ENCODE measurements at places on chromosomes 4 and X.

DNA sequence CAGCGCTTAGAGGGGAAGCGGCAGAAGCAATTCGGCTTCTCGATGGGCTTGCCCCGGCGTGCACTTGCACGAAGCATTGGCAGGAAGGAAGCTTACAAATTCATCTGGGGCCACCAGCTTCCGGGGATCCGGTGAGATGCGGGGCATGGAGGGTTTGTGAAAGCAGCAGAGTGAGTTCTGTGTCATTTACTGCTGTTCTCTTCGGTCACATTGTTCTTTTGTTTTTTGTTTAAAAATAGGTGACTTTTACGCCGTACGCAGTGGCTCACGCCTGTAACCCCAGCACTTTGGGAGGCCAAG is 47.0 kb downstream of the ASMT start:
- no peak for DNase-seq

GRCh38 chr4:17762726-17763125 is 18.7 kb downstream of the FAM184B start:
- peak; percentile 63 for DNase-seq

DNA sequence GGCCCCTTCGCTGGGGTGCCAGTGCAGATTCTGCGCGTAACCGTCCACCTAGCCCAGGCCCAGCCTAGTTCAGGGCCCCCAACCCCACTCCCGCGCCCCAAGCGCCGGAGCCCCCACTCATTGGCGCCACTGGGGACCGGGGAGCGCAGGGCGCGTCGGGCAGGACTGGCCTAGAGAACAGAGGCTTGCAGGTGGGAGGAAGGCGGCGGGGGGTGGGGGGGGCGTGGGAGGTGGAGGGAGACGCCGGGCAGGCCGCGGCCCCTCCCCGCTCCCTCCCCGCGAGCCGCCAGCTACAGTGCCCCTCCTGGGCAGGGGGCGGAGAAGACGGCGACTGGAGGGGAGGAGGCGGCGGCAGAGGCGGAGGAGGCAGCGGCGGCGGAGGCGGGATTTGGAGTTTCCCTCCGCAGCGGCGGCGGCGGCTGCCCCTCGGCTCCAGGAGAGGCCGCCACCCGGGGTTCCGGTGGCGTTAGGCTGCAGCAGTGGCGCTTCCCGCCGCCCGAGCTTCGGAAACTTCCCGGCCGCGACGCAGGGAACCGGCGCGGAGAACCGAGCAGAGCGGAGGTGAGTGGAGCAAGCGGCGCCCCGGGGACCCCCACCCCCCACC is 4.8 kb upstream of the DUSP9 start:
- DNase-seq, result no peak

GRCh38 chr4:75207902-75208301 is 275.0 kb downstream of the PARM1 start:
- no peak for DNase-seq

DNA sequence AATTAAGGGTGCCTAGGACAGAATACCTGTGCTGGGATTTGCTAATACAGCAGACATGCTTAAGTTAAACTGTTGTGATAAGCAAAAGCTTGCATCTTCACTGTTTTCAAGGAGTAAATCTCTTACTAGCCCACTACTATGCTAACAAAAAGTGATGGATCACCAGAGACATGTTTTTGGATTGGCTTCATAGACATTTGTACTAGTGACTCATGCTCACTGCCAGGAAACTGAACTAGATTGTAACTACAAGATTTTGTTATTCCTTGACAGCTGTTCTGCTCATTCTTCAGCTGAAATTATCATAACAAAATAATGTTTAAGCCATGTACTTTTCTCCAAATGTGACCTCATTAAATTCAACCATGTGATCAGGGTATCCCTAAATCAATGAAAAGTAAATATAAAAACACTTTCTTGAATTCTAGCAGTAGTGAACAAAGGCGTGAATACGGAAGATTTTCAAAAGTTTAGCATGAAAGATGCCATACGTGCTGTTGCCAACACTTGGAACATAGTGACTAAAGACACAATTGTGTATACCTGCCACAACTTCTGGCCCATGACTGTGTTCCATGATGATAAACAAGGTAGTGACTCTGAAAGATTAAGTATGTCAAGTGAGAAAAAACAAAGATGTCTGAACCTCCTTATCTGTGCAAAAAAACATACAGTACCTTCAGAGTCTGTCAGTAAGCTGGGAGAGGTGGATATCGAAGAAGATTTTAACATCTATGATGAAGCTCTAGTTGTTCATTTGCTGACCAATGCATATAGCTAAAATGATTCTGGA is 154.0 kb downstream of the BTC start:
- peak; percentile 54 for DNase-seq

DNA sequence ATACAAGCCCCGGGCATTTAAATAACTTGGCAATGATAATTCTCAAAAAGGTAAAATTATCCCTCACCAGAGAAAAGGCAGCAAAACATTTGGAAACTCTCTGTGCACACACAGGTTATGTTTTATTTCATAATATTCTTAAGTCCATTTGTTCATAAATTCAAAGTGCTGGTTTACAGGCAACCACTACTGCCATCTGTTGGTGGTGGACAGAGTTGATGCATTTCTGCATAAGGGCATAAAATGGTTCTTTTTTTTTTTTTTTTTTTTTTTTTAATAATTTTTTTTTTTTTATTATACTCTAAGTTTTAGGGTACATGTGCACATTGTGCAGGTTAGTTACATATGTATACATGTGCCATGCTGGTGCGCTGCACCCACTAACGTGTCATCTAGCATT is 31.5 kb upstream of the IL21 start:
- DNase-seq, result peak; percentile 73

GRCh38 chr4:53682908-53683307 is 91.6 kb upstream of the LNX1 start:
- no peak for DNase-seq

- DNase-seq, result no peak
These were observed 188.0 kb upstream of the C1QTNF7 start for GRCh38 chr4:15239866-15240265.

DNA sequence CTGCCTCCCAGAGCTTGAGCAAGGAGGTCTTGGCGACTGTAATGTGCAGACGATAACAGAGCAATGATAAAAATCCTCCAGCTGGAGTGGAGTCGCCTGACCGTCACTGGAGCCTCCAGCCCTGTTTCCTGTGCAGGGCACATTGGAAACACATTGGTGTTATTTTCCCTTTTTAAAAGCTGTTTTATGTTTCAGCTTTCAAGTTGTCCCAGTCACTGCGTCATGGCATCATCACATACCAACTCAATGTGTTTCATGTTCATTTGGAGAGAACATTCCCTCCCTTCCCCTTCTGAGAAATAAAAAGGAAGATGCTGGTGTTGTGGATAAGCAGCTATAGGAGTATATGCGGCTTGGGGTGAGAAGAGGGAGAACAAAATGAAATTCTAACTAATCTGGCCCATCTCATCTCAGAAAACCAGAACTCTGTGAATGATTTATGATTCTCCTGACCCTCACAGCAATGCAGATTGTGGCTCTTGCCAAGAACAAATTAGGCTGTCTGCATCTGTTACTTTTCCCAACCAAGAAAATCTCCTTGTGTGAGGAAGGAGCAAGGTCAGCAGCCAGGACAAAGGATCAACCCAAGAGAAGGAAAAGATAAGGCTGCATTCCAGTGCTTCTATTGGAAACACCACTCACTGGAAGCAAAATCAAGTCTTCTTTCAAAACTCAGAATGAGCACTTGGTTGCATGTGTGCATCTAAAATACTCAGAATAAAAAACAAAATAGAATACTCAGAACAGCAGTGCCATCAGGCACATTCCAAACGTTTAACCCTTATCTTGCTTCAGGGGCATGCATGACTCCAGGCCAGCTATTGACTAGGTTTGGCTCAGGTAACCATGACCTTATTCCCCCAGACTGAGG is 134.4 kb downstream of the RASL11B start:
- DNase-seq, result no peak

DNA sequence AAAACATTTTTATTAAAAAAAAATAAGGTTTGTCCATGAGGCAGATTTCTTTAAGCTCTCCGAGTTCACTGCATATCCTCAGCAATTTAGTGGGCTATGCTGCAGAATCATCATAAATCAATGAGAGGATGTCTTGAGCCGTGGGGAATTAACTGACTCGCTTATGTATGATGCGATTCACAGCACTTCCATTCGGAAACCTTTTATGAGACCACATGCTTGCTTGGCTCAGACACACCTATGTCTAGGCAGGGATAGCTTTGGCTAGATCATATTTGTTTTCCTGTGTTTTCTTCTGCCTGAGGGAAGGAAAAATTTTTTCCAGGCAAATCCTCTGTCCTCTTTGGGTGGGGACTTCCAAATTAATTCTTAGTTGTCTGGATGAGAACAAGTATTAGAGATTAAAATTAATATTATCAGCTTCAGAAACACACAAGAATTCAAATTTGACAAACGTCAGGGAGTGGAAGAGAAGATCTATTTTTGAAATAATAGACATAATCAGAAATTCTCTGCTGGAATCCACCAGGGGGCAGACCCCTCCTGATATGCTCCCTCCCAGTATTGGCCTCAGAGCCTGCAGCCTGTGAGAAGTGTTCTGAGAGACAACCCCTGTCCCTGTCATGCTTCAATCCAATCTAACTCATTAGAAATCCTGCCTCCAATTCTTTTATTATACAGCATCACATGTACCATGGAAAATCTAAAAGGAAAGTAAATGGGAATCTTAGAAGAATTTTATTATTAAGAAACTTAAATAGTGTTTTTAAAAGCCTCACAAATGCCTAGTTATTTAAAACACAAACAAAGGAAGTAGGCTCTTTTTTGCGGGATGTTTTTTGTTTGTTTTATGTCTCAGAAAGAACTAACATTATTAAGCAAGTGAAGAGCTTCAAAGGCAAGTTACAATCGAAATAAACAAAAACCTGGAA is 345.1 kb upstream of the TACR3 start:
- peak; percentile 61 for DNase-seq

DNA sequence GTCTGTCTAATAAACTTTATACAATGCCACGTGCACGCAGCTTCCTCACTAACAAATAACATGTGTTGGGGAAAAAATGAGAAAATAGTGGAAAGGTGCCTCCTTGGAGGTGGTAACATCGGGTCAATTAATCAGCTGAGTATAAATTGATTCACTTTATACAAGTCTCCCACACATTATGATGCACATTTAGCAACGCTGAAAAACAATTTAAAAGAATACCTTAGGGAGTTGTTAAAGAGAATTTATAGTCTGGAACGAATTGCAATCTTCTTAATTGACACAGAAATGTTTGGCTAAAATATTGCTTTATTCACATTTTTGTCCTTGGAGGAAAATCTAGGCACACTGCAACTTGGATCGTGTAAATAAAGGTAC is 84.2 kb downstream of the HPRT1 start:
- no peak for DNase-seq

DNA sequence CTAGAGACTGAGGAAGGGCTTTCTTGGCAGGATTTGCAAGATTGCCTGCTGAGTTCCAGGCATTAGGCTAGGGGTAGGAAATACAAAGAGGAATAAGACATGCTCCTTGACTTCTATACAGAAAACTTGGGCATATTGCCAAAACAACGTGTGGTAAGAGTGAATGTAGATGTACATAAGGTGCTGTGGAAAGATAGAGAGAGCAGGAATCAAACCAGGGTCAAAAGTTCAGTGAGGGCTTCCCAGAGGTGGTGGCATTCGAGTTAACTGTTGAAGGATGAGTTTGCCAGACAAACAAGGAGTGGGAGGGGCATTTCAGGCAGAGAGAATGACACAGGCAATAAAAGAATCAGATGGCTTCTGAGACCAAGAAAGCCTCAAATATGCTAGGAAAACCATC is 187.9 kb downstream of the KDR start:
- DNase-seq, result peak; percentile 35

- peak; percentile 36 for DNase-seq
These were observed 1.8 kb downstream of the USP11 start for GRCh38 chrX:47234583-47234982.

DNA sequence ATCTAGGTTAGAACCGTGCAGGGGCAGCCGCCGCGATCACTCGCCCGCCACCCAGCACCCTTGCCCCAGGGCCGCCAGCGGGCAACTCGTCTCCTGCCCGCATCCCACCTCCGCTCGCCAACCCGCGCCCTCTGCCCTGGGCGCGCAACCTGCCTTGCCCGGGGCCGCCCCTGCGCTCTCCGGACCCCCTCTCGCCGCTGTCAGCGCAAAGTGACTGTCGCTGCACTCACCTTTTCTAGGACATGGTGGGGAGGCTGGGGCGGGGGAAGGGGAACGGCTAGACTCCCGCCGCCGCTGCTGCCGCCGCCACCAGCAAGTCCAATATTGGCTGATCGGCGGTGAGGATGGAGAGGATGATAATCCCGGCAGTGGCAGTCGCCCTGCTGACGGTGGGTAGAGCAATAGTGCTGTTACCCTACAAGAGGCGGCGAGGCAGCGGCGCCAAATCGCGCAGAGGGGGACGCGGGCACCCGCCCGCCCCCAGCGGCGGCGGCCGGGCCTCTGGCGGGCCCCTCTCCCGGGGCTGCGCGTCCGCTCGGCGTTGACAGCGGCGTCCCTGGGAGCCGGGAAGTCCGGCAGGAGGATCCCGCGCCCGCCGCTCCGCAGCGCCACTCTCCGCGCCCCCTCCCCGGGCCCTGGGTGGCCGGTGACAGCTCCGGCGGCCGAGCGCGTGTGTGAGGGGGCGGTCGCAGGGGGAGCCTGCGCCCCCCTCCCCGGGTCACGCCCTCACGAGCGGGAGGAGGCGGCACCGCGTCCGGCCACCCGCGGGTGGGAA is 2.3 kb upstream of the NR3C2 start:
- DNase-seq, result no peak

- DNase-seq, result peak; percentile 27
These were observed 40.8 kb upstream of the SOD3 start for GRCh38 chr4:24754571-24754970.

GRCh38 chr4:180578175-180578574 is 1665.0 kb upstream of the TENM3 start:
- no peak for DNase-seq

DNA sequence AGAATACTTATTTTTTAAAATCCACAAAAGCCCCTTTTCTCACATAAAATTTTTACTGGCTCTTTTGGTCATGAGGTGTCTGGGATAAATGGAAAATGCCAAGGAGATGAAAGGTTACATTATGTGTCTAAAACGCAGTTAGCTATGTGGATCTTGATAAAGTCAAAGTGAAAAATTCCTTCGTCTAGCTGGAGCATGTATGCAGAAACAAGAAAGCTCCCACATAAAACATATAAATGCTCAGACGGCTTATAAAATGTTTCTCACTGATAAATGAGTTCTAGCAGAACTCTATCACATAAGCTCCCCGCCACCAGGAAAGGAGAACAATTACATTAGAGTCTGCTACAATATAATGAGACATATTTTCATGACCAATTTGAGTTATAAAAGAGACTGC is 83.8 kb downstream of the TBC1D9 start:
- no peak for DNase-seq

- DNase-seq, result peak; percentile 16
These were observed 249.3 kb upstream of the PRKX start for GRCh38 chrX:3962511-3963311.

- DNase-seq, result no peak
These were observed 29.6 kb downstream of the RAB40AL start for GRCh38 chrX:102966701-102967100.

- DNase-seq, result no peak
These were observed 239.7 kb upstream of the GATB start for GRCh38 chr4:152000518-152000917.

DNA sequence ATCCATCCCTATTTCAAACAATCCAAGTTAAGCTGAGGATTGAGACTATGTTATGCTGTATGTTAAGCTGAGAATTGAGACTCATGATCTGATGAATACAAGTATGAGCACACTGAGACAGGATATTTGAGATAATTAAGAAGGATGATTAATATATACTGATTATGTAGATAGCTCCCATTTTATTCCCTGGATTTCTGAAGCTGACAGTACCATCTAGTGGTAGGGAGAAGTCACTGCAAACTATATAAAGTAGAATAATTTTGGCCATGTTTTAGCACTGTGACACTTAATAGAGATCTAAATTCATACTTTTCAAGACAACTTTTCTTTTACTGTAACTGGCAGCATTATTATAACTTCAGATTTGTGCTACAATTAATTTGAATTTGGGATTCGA is 63.8 kb upstream of the HPRT1 start:
- DNase-seq, result peak; percentile 15
